Skeletal muscle cell (primary cell): ENCODE measurements at places on chromosomes 5 and 9.

DNA sequence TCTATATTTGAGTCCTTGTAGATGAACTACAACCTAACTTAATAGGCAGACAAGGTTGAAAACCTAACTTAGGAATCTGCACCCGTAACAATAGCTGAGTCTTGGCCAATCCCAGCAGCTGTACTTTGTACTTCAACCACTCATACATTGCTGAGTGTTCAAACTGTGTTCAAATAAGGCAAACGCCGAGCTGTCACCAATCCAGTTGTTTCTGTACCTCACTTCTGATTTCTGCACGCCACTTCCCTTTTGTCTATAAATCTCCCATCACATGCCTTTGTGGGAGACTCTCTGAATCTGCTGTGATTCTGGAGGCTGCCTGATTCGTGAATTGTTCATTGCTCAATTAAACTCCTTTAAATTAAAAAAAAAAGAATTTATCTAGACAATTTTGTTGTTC is 167.8 kb upstream of the TUT7 start:
- no peak for DNase-seq

- no peak for DNase-seq
Measured at GRCh38 chr5:107389775-107390148, 281.0 kb downstream of the EFNA5 start.

- no peak for DNase-seq
Measured at GRCh38 chr9:129235931-129236331, 57.9 kb upstream of the IER5L start.

GRCh38 chr9:98687911-98688310 is 20.8 kb downstream of the GABBR2 start:
- DNase-seq, result no peak

DNA sequence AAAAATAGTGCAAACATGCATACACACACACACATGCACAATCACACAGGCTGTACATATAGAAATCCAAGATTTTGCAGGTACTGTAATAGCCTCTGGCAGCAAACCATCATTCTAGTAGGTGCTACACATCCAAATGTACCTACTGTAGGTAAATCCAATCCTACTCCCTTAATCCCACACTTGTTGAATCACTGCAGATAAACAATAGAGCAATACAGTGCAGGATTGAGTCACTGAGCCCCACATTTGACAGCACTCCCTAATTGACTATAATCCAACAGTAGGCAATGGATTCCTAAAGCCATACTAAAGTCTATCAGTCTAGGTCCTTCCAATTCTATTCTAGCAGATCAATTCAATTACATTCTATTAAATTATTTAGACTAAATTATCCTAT is 1640.5 kb upstream of the CDH9 start:
- no peak for DNase-seq

GRCh38 chr5:56090793-56091460 is 96.2 kb upstream of the IL6ST start:
- DNase-seq, result no peak

- DNase-seq, result no peak
Measured at GRCh38 chr5:135829681-135830383, 4.6 kb upstream of the SLC25A48 start.

DNA sequence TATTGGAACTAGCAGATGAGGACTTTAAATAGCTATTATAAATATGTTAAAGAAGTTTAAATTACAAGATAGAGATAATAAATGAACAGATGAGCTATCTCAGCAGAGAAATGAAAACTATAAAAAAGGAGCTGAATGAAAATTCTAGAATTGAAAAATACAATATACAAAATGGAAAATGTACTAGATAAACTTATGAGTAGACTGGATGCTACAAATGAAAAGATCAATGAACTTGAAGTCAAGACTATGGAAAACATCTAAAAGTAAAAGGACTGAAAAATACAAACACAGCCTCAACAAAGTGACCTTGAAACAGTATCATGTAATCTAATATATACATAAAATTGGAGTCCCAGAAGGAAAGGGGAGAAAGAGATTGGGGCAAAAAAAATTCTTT is 10.7 kb upstream of the PDLIM4 start:
- no peak for DNase-seq

- DNase-seq, result no peak
Measured at GRCh38 chr9:131720330-131720729, 19.5 kb downstream of the RAPGEF1 start.

DNA sequence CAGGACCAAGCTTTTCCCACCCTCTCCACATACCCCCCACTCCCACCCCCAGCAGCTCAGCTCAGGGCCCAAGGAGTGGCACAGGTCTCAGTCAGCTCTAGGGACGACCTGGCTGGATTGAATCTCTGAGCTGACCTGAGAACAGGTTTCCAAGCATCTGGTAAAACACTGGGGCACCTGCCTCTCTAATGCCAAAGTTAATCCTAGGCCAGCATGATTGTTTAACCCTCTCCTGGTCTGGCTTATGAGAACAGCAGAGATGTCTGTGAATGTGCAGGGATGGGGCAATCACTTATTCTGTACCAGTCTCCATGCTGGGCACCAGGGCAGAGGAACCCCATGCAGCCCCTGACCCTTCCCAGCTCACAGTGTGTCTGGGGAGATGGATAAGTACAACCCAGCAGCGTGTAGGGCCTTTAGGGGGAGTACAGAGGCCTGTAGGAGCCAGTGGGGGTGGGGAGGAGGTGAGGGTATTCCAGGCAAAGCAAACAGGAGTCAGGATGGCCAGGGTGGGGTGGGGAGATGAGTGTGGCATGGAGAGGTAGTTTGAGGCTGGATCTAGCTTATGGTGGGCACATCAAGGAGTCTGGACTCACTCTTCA is 678 bp upstream of the KIF12 start:
- no peak for DNase-seq

- no peak for DNase-seq
Measured at GRCh38 chr9:132548751-132549640, 33.4 kb upstream of the BARHL1 start.

DNA sequence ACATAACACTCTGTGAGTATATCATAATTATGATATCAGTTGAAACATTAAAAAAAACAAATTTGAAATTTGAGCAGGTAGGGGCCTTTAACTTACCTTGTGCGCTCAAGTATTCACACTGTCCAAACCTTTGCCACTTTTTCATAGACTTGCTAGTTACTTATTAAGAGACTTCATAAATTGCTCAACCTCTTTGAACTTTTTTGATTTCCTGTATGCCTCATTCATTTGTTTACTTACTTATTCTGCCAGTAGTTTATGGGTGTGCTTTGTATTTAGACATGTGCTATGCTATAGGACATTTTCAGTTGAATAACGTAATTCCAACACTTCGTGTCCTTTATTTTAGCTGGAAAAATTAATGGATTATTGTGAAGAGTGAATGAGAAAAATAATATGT is 204.8 kb downstream of the HCN1 start:
- DNase-seq, result no peak

DNA sequence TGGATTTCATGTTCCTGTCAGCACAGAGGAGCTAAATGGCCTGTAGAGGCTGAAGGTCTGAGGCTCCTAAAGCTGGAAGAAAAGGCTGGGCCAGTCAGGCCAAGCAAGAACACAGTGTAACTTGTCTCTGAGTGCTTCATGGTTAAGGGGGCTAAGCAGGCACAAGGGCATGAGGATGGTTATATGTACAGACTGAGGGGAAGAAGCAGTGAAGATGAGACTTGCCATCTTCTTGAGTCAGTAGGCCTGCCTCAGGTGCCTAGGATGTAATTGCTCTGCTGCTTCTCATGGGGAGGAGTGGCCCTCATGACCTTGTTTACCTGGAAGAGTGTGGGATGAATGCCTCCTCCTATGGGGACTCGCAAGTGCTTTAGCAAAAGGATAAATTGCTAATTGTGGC is 8.7 kb upstream of the PSMD5 start:
- DNase-seq, result no peak

DNA sequence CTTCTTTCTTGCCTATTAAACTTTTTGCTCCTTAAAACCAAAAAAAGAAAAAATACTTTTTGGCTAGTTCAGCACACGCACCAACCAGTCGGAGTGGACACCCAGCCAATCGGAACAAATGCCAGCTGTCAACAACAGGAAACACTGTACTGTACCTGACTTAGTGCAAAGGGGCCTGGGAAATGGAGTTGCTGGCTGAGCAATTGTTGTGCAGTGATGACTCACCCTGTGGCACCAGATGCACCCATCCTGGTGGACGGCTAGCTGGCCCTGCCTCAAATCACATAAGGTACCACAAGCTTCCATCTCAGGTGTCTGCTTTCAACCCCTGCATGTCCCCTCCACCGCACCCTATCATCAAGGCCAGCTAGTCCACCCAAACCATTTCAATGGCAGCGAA is 20.9 kb downstream of the FOXE1 start:
- DNase-seq, result no peak

DNA sequence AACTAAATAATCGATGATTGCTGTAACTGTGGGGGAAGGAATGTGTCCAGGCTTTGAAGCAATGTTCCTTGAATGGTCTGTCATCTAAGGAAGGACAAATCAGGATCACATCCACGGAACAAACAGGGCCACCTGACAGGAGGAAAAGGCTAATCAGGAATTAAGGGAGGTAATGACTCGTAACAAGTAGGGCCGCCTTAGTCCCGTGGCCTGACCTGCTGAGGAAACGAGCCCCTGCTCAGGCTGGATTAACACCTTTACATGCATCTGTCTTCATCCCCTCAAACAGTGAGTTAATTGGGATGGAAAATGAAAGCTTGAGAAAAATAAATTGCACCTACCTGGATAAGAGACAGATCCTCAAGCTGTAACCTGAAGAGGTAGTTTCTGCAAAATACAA is 227.8 kb downstream of the SEMA5A start:
- no peak for DNase-seq

DNA sequence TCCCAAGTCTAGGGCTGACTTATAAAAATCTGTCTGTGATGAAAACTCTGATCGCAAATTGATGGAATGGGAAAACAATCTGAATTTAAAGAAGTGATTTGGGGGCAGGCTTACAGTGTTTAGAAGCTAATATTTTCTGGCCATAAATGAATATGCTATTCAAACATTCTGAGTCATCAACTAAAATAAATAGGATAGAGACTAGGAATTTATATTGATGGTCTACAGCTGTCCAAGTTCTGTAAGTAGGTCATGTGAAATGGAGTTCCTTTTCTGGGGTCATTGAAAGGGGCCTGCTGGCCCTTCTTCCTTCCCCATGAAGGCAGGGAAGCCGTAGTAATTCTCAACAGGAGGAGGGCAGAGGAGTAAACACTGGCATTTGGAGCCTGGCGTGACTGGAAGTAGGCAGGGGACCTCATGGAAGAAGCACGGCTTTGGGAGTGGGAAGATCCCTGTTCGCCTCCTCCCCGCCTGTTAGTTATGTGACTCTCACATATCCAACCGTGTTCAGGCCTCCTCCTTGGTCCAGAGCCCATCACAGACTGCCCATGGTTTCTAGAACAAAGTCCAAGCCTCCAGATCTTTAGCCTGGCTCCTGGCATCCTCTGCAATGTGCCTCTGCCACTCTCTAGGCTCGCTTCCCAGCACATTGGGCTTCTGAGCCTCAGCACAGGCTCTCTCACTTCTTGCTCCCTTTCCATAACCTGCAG is 31.7 kb downstream of the ALG2 start:
- no peak for DNase-seq

GRCh38 chr5:149038336-149039080 is 24.4 kb downstream of the SH3TC2 start:
- no peak for DNase-seq

DNA sequence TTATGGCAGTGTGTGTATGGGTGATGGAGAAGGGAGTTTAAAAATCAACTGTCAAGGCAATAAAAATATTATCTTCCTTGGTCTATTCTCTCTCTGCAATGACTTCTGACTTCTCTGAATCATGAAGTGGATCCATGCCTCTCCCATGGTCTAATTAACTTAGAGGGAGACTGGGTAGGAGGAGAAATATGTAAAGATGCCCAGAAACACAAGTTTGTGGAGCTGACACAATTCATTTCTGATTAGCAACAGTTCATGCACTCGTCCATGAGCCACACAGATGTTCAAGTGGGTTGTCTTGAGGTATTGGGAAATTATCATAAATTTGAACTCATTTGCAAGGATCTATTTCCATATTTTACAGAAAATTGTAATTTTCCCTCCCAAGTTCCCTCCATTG is 38.1 kb downstream of the INSYN2B start:
- no peak for DNase-seq

DNA sequence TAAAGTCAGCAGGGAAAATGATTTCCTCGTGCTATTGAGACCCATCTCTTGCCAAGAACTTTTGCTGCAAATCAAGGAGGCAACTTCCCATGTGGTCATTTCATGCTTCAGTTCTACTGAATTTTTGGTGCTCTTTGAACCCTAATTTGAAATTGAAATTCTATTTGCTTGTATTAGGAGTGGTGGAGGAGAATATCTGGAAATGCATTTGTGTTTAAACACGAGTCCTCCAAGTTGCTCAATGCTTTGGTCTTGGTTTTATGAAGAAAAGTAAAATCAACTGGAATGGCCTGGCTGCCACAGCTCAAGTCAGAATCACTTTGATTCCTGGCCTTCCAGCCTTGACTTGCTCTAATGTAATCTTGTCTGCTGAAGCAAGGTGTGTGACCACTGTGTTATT is 613.2 kb downstream of the TLE1 start:
- DNase-seq, result no peak
